ENCODE measurements at places on chromosomes 2 and 18. TPM values are rescaled to one million over a fixed set of nuclear protein-coding genes. Genes with fewer than 3 reads are reported as not detected.

The GAL3ST2 gene
- not detected for total RNA-seq

GRCh38 chr2:126643972-126644371, 12.0 kb upstream of the GYPC start:
- no peaks in the 10 kb centered on the region for H3K36me3 ChIP-seq
- no peak overlapping the region for H3K4me3 ChIP-seq
- peaks cover 4% of the 10 kb centered on the region for H3K4me1 ChIP-seq
- no peak for DNase-seq

GRCh38 chr2:138522556-138522955, 21.0 kb downstream of the SPOPL start:
- H3K4me1 ChIP-seq = peaks cover 8% of the 10 kb centered on the region
- no peak for DNase-seq
- no peak overlapping the region for H3K4me3 ChIP-seq
- H3K36me3 ChIP-seq = no peaks in the 10 kb centered on the region
- no peak overlapping the region for H3K27ac ChIP-seq

DNA sequence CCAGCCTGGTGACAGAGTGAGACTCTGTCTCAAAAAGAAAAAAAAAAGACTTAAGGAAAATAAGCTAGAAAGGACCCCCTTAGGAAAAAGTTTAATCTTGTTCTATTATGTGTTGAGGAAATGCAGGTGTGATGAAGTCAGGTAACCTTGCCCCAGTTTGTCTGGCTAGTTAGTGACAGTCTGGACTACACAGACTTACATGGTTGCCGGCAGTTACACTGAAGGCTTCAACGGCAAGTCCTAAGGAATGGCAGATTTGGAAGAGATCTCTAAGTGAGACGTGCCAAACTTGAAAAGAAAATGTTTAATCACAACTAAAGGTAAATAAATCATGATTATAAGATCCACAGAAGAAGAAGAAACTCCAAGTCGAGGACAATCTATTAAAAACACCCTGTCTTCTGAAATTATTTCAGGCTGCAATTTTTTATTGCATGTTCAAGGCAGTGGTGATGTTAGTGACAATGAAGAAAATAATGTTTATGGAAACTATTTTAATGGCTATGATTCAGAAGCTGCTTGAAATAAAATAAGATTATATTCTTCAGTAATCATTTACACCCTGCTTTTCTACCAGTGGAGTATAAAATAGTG, 84.2 kb downstream of the TTC27 start:
- no peaks in the 10 kb centered on the region for H3K4me1 ChIP-seq
- no peaks in the 10 kb centered on the region for H3K27me3 ChIP-seq
- H3K36me3 ChIP-seq = peaks cover 5% of the 10 kb centered on the region
- DNase-seq = no peak
- H3K27ac ChIP-seq = no peak overlapping the region

The CHRNA1 gene
- not detected for total RNA-seq

DNA sequence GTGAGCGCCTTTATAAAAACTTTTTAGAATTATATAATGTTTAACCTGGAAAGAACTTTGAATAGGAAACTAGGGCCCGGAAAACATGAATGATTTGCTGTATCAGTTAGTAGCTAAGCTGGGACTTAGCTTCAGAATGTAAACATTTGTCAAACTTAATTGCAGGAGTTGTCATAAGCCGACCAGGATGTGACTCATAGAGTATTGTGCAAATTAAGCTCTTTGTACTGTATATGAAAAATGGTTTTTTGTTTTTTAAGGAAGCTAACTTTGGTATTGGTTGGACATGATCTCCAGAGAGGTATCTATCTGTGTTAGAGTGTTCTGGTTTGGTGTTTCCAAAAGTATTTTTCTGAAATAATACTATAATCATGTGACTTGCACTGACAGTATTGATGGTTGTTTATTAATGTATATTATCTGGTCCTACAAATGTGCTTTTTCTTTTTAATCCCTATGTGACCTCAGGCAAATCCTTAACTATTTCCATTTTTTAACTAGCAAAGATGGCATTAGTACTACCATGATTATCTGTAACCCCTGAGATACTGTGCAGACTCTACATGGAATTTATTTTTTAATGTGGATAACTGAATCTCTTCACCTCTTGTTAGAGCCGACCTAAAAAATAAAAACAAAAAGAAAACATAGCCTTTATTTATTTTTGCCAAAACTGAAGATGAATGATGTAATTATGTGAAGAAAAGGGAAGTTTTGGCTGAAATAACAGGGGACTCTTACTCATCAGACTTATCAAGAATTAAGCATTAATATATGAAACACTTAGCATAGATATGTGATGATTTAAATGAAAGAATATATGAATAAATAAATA, 11.7 kb downstream of the YIPF4 start:
- no peak overlapping the region for H3K27ac ChIP-seq
- peaks cover 3% of the 10 kb centered on the region for H3K4me1 ChIP-seq
- H3K27me3 ChIP-seq = no peaks in the 10 kb centered on the region
- no peak for DNase-seq
- no peak overlapping the region for H3K4me3 ChIP-seq
- H3K36me3 ChIP-seq = peaks cover 17% of the 10 kb centered on the region

DNA sequence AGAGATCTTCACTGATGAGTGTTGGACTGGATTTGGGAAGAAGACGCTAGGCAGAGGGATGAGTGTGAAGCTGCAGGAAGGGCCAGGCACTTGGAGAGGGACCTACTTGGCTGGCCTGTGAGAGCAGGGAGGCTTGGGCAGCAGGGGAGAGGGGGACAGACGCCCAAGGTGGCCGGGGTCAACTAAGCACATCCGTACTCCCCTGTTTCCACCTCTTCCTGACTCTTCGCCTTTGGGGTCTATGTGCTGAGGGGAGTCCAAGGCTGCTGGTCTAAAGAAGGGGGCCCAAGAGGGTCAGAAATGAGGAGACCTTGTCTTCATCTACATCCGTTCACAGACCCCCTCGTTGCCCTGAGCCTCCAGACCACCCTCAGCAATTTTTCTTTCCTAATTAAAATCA, 16.7 kb downstream of the DPYSL5 start:
- H3K27me3 ChIP-seq = peaks cover 2% of the 10 kb centered on the region
- no peak overlapping the region for H3K27ac ChIP-seq
- H3K4me1 ChIP-seq = no peaks in the 10 kb centered on the region
- H3K36me3 ChIP-seq = no peaks in the 10 kb centered on the region
- no peak overlapping the region for H3K4me3 ChIP-seq

The TTC31 gene
- 51.3 TPM for total RNA-seq

The ACP1 gene
- 102 TPM for total RNA-seq

The DYSF gene
- 19.5 TPM for total RNA-seq

The CGREF1 gene
- total RNA-seq = not detected

DNA sequence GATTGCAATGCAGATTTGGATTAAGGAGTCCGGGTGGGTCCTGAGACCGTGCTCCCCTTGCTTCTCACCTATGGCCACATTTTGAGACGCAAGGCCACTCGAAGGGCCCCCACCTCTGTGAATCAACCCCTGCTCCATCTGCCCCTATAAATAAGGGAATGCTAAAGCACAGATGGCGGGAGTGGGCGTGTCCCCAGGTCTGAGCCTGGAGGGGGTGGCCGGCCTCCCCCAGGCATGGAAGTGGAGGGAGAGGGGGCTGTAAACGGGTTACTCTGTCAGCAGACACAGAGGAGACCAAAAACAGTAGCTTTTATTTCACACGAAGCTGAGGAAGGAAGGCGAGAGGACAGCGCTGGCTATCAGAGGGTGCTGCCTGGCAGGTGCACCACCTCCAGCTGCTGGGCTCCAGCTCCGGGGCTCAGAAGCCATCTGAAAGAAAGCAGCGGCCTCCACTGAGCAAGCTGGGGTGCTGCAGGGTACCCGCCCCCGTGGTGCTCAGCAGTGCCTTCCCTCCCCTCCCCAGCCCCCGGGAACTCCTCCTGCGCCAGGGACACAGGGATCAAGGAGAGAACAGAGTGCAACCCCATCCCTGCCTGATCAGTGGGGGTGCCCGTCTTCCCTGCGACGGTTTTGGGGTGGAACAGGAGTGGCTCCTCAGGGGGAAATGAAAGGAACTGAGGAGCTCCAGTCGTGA, 56.7 kb upstream of the RAB6C start:
- H3K36me3 ChIP-seq = no peaks in the 10 kb centered on the region
- H3K4me3 ChIP-seq = no peak overlapping the region
- no peak overlapping the region for H3K27ac ChIP-seq
- no peak for DNase-seq

The FBXO48 gene
- 1.3 TPM for total RNA-seq

- H3K36me3 ChIP-seq = no peaks in the 10 kb centered on the region
- no peak overlapping the region for H3K4me3 ChIP-seq
- DNase-seq = no peak
- H3K27ac ChIP-seq = no peak overlapping the region
- H3K4me1 ChIP-seq = no peaks in the 10 kb centered on the region
- H3K27me3 ChIP-seq = no peaks in the 10 kb centered on the region
These were observed 382.8 kb downstream of the GPD2 start for GRCh38 chr2:156818944-156819343.

- H3K4me1 ChIP-seq = no peaks in the 10 kb centered on the region
- DNase-seq = no peak
- peaks cover 2% of the 10 kb centered on the region for H3K27me3 ChIP-seq
- H3K27ac ChIP-seq = no peak overlapping the region
These were observed 13.0 kb upstream of the TYMS start for GRCh38 chr18:644395-645004.

DNA sequence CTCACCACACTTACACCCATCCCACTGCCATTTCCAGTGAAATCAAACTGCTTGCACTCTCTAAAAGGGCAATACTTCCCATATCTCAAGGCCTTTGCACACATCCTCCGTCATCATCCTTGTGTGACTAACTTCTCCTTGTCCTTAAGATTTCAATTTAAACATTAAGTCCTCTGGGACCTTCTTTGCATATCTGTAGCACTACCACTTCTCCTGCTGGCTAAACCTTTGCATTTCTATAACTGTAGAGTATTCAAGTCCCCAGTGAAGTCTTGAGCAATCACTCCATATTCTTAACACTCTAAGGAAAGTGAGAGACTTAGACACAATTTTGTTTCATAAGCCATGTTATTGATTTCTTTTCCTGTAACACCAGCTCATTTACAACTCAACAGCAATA, 136.8 kb upstream of the EPHA4 start:
- no peak for DNase-seq
- H3K27ac ChIP-seq = no peak overlapping the region
- H3K27me3 ChIP-seq = no peaks in the 10 kb centered on the region
- H3K36me3 ChIP-seq = no peaks in the 10 kb centered on the region
- no peaks in the 10 kb centered on the region for H3K4me1 ChIP-seq

The ABCB11 gene
- 0.48 TPM for total RNA-seq

DNA sequence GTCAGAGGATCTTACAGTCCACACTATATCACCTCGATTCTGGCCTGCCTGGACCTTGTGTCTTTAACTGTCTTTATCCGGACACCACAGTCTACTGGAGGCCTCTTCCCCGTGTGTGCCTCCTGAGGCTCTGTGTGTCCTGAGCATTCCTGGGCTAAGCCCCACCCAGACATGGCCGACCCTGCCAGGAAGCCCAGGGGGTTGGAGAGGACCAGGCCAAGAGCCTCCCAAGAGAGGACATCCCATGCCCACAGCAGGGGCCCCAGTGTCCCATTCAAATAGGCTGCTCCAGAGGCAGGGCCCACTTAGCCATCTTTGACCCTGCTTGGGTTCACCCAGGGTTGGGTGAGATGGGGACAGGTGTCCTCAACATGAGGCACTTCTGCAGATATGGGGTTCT, 84.7 kb upstream of the OTOS start:
- no peaks in the 10 kb centered on the region for H3K36me3 ChIP-seq
- no peak for DNase-seq
- no peaks in the 10 kb centered on the region for H3K4me1 ChIP-seq
- no peak overlapping the region for H3K4me3 ChIP-seq
- no peaks in the 10 kb centered on the region for H3K27me3 ChIP-seq
